Camera-type eye (tissue), 1 donor: ENCODE measurements at places on chromosomes 12 and 14. TPM values are rescaled to one million over a fixed set of nuclear protein-coding genes. Genes with fewer than 3 reads are reported as not detected.

Gene CDK2
- 17.2 TPM for total RNA-seq

Gene RNASE7
- 0.55 TPM for total RNA-seq

Gene CLEC9A
- 0.27 TPM for total RNA-seq

Gene MYF5
- total RNA-seq, result 4.5 TPM

Gene AP4S1
- 22.7 TPM for total RNA-seq

Gene STAB2
- total RNA-seq, result 1.3 TPM

Gene ANKRD33
- 4.2 TPM for total RNA-seq

Gene CD163
- 7.3 TPM for total RNA-seq

Gene SDR9C7
- total RNA-seq, result 0.38 TPM

Gene DLK1
- total RNA-seq, result 112 TPM

Gene JAG2
- 22.8 TPM for total RNA-seq

Gene KRT83
- total RNA-seq, result not detected

Gene POTEM
- total RNA-seq, result not detected

Gene TMCC3
- 10.1 TPM for total RNA-seq

Gene PELI2
- total RNA-seq, result 39.3 TPM

Gene RD3L
- total RNA-seq, result 12.0 TPM

Gene RNF212B
- total RNA-seq, result not detected

Gene BCDIN3D
- 5.5 TPM for total RNA-seq

Gene STXBP6
- total RNA-seq, result 13.9 TPM

Gene EXOC5
- total RNA-seq, result 124 TPM

Gene SPTB
- total RNA-seq, result 25.2 TPM

Gene GTF2H3
- total RNA-seq, result 39.9 TPM

Gene OR6C1
- not detected for total RNA-seq

Gene AICDA
- total RNA-seq, result 0.66 TPM

Gene PRB2
- not detected for total RNA-seq

Gene DNAH10
- total RNA-seq, result 1.3 TPM

Gene LTB4R
- 2.7 TPM for total RNA-seq

Gene GOLGA3
- total RNA-seq, result 86.0 TPM

Gene NOS1
- total RNA-seq, result 2.0 TPM
